ENCODE measurements at places on chromosomes 1 and 21.

- no peak for DNase-seq
Measured at GRCh38 chr1:236421022-236421421, 26.9 kb downstream of the EDARADD start.

- peak; percentile 2 for DNase-seq
Measured at GRCh38 chr21:42847726-42848125, 31.6 kb downstream of the WDR4 start.

DNA sequence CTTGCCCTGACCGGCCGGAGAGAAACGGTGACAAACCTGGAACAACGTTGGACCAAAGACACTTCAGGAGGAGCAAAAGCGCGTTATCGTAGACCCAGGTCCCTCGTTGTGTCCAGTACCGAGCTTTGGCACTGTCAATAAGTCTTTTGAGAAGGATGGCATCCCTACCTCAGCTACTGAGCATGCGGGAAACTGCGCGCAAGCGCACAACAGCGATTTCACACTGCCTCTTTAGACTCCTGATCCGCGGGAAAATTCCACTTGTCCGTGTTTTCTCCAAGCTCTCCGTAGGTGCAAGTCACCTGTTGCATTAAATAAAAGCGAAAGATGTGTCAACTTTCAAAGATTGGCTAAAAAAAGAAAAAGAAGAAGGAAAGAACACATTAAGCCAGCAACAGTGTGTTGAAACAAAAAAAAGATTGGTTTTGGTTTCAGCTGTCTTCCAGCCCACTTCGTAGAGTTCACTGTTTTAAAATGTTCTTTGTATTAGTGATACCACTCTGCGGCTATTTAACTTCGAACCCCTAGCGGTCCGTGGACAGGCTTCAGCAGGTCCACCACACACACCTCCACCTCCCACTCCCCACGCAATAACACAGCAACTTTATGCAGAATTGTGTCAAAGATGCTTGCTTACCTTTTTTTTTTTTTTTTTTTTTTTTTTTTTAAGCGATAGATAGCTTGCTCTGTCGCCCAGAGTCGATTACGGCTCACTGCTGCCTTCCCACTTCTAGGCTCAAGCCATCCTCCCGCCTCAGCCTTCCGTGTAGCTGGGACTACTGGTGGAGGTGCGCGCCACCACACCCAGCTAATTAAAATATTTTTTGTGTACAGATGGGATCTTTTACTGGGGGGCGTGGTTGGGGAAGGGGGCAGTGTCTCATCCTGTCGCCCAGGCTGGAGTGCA is at the start of gene BPNT1:
Gene BPNT1 (minus strand): TSS at position 139 of the 907 bp plus-strand sequence. CDS start 9,942 bp downstream, outside the sequence.
- peak; percentile 97 for DNase-seq

DNA sequence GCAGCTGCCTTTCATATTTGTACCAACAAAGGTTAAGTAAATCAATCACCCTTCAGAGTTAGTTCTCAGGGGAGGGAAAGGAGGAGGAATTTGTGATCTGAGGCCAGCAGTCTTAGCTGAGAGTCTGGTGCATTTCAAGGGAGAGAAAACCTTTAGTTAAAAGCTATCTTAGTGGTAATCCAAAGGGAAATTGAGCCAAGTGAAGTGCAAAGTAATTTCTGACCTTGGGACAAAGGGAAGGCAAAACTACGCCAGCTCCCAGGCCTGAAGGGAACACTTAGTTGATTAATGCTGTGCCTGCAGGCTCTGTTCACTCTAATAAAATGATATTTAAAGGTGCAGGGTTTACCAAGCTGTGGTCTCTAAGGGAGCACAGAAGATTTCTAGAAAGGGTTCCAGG is 23.1 kb upstream of the FMOD start:
- no peak for DNase-seq

DNA sequence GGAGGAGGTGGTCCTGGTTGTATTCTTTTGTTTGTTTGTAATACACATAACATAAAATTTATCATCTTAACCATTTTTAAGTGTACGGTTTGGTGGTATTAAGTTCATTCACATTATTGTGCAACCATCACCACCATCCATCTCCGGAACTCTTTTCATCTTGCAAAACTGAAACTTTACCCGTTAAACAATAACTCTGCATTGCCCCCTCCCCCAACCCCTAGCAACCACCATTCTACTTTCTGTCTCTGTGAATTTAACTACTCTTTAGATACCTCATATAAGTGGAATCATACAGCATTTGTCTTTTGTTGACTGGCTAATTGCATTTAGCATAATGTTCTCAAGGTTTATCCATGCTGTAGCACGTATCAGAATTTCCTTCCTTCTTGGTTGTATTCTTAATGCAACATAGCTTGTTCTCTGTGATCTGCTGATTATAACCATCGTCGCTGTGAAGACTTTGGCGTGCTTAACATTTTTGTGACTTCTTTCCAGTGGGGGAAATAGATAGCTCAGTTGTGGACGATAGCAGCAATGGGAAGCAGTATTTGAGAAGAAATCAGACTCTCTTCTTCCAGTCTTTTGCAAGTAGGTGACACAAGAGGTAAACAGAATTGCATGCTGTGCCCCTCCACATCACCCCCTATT is 117.5 kb upstream of the HOOK1 start:
- DNase-seq = no peak

- DNase-seq = no peak
Measured at GRCh38 chr1:31949862-31950261, 11.7 kb upstream of the PTP4A2 start.

DNA sequence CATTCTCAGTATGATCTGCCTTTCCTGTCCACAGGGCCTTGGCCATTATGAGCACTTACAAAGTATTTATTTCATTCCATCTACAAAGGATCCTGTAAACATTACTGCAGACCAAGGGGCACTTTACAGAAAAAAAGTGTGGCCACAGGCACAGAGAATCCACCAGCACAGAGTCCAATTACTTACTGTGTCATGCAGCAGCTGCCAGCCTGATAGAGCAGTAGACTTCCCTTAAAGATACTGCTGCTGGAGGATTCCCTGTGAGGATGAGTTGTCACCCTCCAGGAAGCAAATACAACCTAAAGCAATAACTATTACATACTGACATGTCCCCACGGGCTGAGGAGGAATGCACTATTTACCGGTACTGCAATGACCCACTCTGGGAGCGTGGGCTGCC is 97.1 kb upstream of the COG2 start:
- DNase-seq = no peak

DNA sequence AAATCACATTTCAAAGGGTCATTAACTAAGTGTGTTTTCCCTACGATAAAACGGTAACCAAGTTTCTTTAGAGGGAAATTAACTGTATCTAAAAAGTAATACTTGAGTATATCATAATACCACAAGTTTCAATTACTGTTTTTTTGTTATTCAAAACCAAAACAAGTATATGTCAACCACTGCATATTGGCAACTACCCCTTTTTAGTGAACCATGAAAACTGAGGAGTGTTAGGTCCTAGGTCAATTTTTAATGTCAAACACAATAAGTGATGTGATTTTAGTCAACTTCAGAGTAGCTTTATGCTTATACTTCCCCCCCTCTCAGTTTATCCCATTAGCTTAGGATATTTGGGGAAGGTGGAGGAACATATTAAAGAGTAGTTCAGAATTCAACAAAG is 10.4 kb downstream of the NSL1 start:
- no peak for DNase-seq

GRCh38 chr1:178057141-178057765 is 36.7 kb upstream of the RASAL2 start:
- DNase-seq = no peak

DNA sequence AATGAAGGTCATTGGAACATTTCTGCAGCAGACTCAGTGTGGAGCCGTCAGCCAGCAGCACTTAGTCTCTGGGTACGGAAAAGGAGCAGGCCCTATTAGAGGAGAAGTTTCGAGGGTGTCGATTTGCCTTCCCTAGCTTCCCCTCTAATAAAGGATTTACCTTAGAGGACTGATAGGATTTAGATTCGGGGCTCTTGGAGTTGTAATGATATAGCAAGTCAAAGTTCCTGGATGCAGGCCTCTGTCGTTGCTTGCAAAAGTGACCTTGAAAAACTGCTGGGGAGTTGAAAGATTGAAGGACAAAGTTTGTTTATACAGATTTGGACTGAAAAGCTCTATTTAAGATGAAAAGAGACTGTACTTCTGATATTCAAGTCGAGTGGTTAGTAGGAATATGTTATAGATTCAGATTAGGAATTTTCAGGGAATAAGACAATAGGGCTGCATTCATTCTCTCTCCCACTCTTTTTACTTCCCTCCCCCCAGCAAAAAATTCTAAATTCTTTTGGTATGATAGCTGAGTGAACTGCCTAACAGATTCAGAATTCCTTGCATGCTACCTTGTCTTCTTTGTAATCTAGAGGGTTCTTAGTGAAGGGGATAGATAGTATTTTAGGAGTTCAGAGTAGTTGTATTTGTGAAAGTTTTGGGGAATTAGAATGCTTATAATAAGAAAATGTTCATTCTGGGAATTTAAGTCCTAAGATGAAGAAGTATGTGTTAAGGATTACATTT is 19.2 kb downstream of the NFYC start:
- DNase-seq = no peak

- DNase-seq = no peak
Measured at GRCh38 chr21:38520511-38520910, 22.2 kb upstream of the ERG start.

DNA sequence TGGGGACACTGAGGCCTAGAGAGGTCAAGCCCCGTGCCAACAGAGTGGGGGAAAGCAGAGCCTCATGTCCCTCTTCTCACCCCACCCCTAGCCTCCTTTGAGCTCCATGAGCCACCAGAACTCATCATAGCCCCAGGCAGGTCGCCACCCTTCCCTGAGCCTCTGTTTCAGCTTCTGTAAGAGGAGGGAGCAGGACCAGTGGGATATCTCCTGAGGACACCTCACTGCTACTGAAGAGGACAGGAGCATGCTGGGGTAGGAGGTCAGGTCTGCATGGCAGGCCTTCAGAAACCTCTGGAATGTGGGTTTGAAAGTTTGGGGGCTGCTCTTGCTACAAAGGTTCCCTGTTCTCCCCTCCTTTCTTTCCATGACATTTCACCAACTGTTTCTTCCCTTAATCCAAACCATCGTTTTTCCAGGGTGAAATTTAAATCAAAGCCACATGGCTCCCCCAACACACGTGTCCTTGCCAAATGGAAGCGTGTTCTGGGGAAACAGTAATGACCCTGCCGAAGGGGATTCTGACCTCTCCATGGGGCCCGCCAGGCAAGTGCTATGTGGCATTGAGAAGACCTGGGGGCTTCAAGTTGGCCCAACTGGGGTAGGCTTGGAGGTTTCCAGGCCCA is 88.1 kb upstream of the RUNX3 start:
- no peak for DNase-seq

- DNase-seq = no peak
Measured at GRCh38 chr1:41351262-41352151, 9.7 kb upstream of the FOXO6 start.

DNA sequence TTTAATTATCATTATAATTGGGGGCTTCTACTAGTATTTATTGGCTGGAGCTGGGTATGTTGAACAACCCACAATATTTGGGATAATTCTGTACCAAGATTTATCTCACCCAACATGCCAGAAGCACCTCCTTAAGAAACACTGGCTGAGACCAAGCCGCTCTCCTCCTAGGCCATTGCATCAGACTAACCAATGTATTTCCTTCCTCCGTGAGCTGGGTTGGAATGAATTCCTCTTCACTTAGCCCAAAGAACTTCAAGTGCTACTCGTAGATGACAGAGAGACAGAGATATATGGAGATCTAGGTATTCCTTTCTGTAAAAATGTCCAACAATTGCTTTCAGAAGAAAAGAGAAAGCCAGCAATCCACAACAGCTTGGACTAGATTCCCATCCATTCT is 87.2 kb upstream of the ETS2 start:
- DNase-seq = no peak

GRCh38 chr1:157325220-157325619 is 187.0 kb upstream of the ETV3 start:
- no peak for DNase-seq

- no peak for DNase-seq
Measured at GRCh38 chr1:207972337-207972736, 61.4 kb upstream of the CD34 start.

DNA sequence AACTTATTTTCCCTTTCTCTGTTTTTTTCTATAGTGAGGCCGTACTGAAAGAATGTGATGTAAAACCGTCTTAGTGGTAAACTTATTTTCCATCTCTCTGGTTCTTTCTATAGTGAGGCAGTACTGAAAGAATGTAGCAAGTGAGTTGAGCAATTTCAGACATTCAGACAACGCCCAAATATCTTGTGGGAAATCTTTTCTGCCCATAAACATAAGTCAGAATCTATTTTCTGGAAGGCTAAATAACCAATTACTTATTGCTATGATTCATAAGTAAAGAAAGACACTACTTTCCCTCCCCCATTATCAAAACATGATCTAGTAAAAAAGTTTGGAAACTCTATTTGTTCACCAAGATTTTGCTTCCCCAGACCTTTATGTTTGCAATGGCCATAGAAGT is 18.8 kb upstream of the SCCPDH start:
- no peak for DNase-seq

- no peak for DNase-seq
Measured at GRCh38 chr1:32116531-32116930, 8.7 kb downstream of the KPNA6 start.

GRCh38 chr1:36796733-36797132 is 237.6 kb downstream of the GRIK3 start:
- DNase-seq = no peak

DNA sequence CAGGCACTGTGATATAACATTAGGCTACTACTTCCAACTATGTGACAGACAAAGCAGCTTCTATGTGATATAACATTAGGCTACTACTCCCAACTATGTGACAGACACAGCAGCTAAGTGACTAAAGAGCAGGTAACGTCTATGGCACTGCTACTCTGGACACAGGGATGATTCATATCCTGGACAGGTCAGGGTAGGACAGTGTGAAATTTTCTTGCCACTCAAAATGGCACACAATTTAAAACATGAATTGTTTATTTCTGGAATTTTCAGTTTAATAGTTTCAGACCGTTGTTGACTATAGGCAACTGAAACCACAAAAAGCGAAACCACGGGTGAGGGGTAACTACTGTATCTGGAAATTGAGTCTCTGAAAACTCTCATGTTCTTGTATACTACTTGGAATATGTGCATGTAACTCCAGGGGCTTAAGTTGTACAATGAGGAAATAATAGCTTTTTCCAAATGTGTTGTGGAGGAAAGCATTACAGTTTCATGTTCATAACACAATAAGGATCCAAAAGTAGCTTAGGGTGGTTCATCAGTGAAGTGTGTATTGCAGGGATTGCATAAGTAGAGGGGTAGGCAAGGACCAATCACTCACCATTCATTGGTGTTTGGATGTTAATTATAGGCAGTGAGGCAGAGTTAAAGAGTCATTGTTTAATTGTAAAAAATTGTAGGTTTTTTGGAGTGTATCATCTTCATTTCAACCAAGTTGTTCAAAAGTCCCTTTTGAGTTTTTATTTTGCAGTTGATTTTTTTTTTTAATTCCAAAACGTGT is 5.3 kb downstream of the DTL start:
- no peak for DNase-seq

Measured in activated CD8-positive, alpha-beta memory T cell treated with anti-CD3 and anti-CD28 coated beads, Interleukin-2, amount 50 U/mL, for 4 hours (primary cell).